Breast epithelium (tissue), 4 donors: ENCODE measurements at places on chromosomes 2 and 18. TPM values are rescaled to one million over a fixed set of nuclear protein-coding genes. Genes with fewer than 3 reads are reported as not detected.

Gene RIT2
- not detected for total RNA-seq

Gene ATRAID
- 243 TPM for total RNA-seq

Gene POTEC
- not detected for total RNA-seq

Gene AMER3
- not detected for total RNA-seq

Gene BMP10
- not detected for total RNA-seq

Gene PLEKHH2
- 63.5 TPM for total RNA-seq

Gene AOX1
- total RNA-seq = 111 TPM

- no peak for DNase-seq
- H3K27ac ChIP-seq = no peak overlapping the region
- H3K4me3 ChIP-seq = no peak overlapping the region
- H3K4me1 ChIP-seq = no peaks in the 10 kb centered on the region
- H3K36me3 ChIP-seq = no peaks in the 10 kb centered on the region
These were observed 148.8 kb downstream of the ACKR3 start for GRCh38 chr2:236718207-236718992.

- no peak overlapping the region for H3K4me3 ChIP-seq
- H3K27ac ChIP-seq = no peak overlapping the region
- H3K27me3 ChIP-seq = no peaks in the 10 kb centered on the region
- H3K36me3 ChIP-seq = no peaks in the 10 kb centered on the region
These were observed 165.3 kb downstream of the LCLAT1 start for GRCh38 chr2:30612371-30612770.

- no peak overlapping the region for H3K4me3 ChIP-seq
- H3K27me3 ChIP-seq = no peaks in the 10 kb centered on the region
- peaks cover 4% of the 10 kb centered on the region for H3K36me3 ChIP-seq
These were observed 102.5 kb upstream of the SLC35G4 start for GRCh38 chr18:11506856-11507255.

DNA sequence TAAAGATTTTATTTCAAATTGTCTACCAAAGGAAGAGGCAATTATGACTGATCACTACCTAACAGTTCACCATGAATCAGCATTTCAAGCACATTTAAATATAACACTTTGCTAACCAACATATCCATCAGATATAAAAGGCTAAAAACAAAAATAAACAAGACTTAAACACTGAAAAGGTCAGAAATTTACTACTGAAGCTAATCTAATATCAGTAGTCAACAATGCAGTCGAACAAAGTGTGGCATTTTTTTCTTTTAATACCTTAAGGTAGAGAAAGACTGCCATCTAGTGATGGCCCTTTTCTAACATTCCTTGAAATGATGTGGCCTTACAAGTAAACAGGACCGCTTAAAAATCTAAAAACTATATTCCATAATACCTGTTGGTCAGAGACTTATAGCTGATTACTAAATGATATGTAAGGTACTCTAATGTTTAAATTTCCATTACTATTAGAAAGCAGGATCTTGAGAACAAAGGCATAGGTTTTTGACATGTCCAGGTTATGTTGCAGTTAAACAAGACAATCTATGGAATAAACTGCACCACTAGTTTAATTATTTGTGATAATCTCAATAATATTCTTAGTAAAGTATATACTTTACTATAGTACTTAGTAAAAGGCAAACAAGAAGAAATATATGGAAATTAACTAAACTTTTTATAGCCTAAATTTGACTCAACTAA lies 80.0 kb downstream of the EXOC6B start:
- DNase-seq = no peak
- H3K27ac ChIP-seq = no peak overlapping the region
- no peaks in the 10 kb centered on the region for H3K27me3 ChIP-seq

- no peak overlapping the region for H3K27ac ChIP-seq
- H3K27me3 ChIP-seq = no peaks in the 10 kb centered on the region
- H3K4me3 ChIP-seq = no peak overlapping the region
- no peak for DNase-seq
These were observed 106.1 kb downstream of the TXNL1 start for GRCh38 chr18:56532176-56532840.

- H3K27me3 ChIP-seq = no peaks in the 10 kb centered on the region
- DNase-seq = no peak
- H3K27ac ChIP-seq = peak overlapping the region; percentile 12
- no peaks in the 10 kb centered on the region for H3K4me1 ChIP-seq
- H3K4me3 ChIP-seq = no peak overlapping the region
- H3K36me3 ChIP-seq = no peaks in the 10 kb centered on the region
These were observed 19.6 kb upstream of the EPAS1 start for GRCh38 chr2:46277431-46278190.

GRCh38 chr2:11923935-11924334 lies 177.5 kb downstream of the LPIN1 start:
- no peaks in the 10 kb centered on the region for H3K27me3 ChIP-seq
- no peaks in the 10 kb centered on the region for H3K4me1 ChIP-seq
- H3K4me3 ChIP-seq = no peak overlapping the region
- DNase-seq = no peak
- H3K27ac ChIP-seq = no peak overlapping the region
- no peaks in the 10 kb centered on the region for H3K36me3 ChIP-seq

- no peaks in the 10 kb centered on the region for H3K4me1 ChIP-seq
- no peak for DNase-seq
- H3K27ac ChIP-seq = no peak overlapping the region
- no peak overlapping the region for H3K4me3 ChIP-seq
- H3K36me3 ChIP-seq = no peaks in the 10 kb centered on the region
These were observed 61.7 kb downstream of the ASB1 start for GRCh38 chr2:238488347-238488826.

- no peak overlapping the region for H3K27ac ChIP-seq
- peaks cover 8% of the 10 kb centered on the region for H3K27me3 ChIP-seq
- no peaks in the 10 kb centered on the region for H3K36me3 ChIP-seq
- no peak for DNase-seq
- no peak overlapping the region for H3K4me3 ChIP-seq
These were observed 1.5 kb upstream of the WNT6 start for GRCh38 chr2:218858138-218858445.

GRCh38 chr2:42055573-42056514 lies 8.0 kb downstream of the PKDCC start:
- H3K36me3 ChIP-seq = no peaks in the 10 kb centered on the region
- H3K27me3 ChIP-seq = no peaks in the 10 kb centered on the region
- H3K4me1 ChIP-seq = no peaks in the 10 kb centered on the region

DNA sequence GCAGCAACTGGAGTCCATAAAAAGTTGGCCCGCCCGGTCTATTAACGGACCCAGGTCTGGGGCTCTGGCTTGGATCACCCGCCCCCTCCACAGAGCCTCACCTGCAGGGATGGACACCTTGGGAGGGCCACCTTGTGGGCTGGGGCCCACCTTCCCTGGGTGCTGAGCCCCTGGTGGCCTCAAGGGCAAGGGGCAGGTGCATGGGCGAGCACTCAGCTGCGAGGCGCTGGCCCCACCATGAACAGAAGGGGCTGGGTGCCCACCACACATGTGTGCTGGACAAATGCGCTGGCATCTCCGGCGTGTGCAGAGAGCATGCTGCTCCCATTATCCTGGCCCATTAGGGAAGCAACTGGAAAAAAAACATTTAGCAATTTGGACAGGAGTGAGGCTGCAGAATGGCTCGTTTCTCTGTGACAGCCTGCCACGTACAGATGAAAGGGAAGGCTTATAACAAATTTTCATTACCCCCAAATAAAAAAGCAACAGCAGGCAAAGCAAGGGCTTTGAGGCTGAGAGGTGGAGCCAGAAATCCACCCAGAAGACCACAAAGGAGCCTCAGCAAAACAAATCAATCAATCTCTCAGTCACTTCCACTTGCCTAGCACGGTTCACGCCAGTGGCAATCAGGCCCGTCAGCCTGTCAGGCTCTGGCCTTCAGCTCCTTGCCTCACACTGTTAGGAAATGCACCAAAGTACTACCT lies 253.1 kb upstream of the ZNF521 start:
- H3K27me3 ChIP-seq = no peaks in the 10 kb centered on the region
- no peaks in the 10 kb centered on the region for H3K36me3 ChIP-seq
- no peak overlapping the region for H3K27ac ChIP-seq
- no peak overlapping the region for H3K4me3 ChIP-seq
- no peak for DNase-seq
- H3K4me1 ChIP-seq = no peaks in the 10 kb centered on the region

GRCh38 chr18:47915930-47916329 lies 14.5 kb downstream of the SMAD2 start:
- no peak overlapping the region for H3K27ac ChIP-seq
- H3K27me3 ChIP-seq = no peaks in the 10 kb centered on the region
- H3K36me3 ChIP-seq = no peaks in the 10 kb centered on the region
- no peak overlapping the region for H3K4me3 ChIP-seq
- no peaks in the 10 kb centered on the region for H3K4me1 ChIP-seq

DNA sequence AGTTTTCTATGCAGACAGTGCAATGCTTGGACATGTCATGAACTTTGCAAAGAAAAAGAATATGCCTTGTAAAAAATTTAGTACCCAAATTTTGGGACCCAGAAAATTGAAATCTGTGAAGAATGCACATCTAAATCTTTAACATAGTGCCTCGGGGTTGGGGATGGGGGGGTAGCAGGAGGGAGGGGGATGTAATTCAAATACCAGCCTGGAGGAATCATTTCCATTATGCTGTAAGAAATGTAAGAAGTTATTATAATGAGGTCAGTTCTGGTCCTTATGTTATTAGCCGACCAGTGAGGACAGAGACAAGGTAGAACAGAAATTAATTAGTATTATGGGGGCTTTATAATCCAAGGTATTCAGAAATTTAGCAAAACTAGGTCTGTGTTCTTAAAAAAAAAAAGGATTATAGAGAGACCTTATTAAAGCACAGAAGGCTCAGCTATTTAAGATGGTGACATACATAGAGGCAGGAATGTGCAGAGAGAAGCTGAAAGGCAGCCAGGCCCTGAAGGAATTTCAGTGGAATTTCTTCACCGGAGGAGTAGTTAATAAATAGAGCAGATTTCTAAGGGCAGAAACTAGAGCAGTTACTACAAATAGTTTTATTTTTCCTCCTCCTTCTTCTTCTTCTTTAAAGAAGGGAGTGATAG lies 89.0 kb upstream of the RBMS1 start:
- H3K27ac ChIP-seq = peak overlapping the region; percentile 46
- H3K4me1 ChIP-seq = peaks cover 5% of the 10 kb centered on the region
- H3K36me3 ChIP-seq = no peaks in the 10 kb centered on the region
- no peaks in the 10 kb centered on the region for H3K27me3 ChIP-seq
- no peak overlapping the region for H3K4me3 ChIP-seq
- DNase-seq = peak; percentile 54

GRCh38 chr2:233857511-233858141 lies 3.3 kb upstream of the HJURP start:
- DNase-seq = no peak
- no peak overlapping the region for H3K27ac ChIP-seq
- no peaks in the 10 kb centered on the region for H3K27me3 ChIP-seq
- no peak overlapping the region for H3K4me3 ChIP-seq
- no peaks in the 10 kb centered on the region for H3K36me3 ChIP-seq
- H3K4me1 ChIP-seq = no peaks in the 10 kb centered on the region

DNA sequence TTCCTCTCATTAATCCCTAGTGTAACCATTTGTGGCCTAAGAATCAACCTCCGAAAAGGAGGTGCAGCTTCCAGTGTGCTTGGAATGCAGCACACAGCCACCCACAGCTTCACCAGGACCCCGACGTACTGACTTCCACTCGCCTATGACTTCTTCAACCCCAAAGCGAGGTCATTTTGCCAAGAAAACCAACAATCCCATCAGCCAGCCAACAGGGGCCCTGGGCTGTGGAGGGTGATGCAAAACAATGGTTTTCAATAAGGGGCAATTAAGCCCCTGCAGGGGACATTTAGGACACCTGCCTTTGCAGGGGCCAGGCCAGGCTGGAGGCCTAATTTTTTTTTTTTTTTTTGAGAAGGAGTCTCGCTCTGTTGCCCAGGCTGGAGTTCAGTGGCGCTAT lies 158.1 kb upstream of the SKOR2 start:
- DNase-seq = no peak
- no peaks in the 10 kb centered on the region for H3K4me1 ChIP-seq
- H3K27ac ChIP-seq = no peak overlapping the region
- no peaks in the 10 kb centered on the region for H3K36me3 ChIP-seq
- H3K4me3 ChIP-seq = no peak overlapping the region

GRCh38 chr18:63928331-63928730 lies 20.6 kb downstream of the SERPINB10 start:
- DNase-seq = no peak
- H3K4me3 ChIP-seq = no peak overlapping the region
- no peaks in the 10 kb centered on the region for H3K27me3 ChIP-seq
- H3K36me3 ChIP-seq = no peaks in the 10 kb centered on the region
- no peak overlapping the region for H3K27ac ChIP-seq

DNA sequence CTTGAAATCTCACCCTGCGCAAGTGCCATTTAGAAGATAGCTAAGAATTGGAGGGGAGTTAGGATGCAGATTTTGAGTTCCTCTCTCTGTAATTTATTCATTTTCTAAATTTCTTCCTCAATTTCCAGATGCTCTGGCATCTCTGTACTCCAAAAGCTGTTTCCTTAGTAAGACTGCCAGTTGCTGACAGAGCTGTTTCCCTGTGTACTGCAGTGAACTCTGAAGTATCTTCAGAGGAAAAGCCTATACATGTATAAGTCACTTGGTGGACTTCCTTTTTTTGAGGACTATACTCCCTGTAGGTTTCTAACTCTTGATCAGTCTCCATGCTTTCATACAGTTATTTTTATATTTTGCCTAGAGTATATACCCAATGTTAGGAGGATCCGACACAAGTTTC lies 1.5 kb upstream of the RESP18 start:
- DNase-seq = no peak
- no peaks in the 10 kb centered on the region for H3K4me1 ChIP-seq
- no peak overlapping the region for H3K4me3 ChIP-seq
- peaks cover 44% of the 10 kb centered on the region for H3K27me3 ChIP-seq

GRCh38 chr18:25464227-25464626 lies 112.3 kb upstream of the ZNF521 start:
- no peaks in the 10 kb centered on the region for H3K36me3 ChIP-seq
- H3K4me3 ChIP-seq = no peak overlapping the region
- DNase-seq = no peak
- no peaks in the 10 kb centered on the region for H3K4me1 ChIP-seq

DNA sequence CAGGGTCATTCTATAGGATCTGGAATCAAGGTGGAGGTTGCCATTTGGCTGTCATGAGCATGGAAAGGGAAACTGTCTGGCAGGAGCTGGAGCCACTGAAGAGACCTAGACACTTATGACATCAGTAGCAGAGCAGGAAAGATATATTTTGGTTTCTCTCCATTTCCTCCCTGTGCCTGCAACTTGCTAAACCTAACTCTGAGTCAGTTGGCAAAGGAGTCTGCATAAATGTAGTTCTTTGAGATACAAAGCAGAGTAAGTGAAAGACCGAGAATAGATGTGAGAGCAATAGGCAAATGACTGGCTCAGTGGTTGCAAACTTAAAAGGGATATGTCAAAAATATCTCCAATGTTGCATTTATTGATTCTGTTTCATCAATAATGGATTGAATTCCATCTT lies 757.7 kb downstream of the KCNJ3 start:
- no peak overlapping the region for H3K4me3 ChIP-seq
- no peak for DNase-seq
- no peaks in the 10 kb centered on the region for H3K4me1 ChIP-seq
- H3K36me3 ChIP-seq = no peaks in the 10 kb centered on the region
- H3K27ac ChIP-seq = no peak overlapping the region
- no peaks in the 10 kb centered on the region for H3K27me3 ChIP-seq

- no peaks in the 10 kb centered on the region for H3K36me3 ChIP-seq
- H3K4me1 ChIP-seq = no peaks in the 10 kb centered on the region
- H3K27me3 ChIP-seq = no peaks in the 10 kb centered on the region
- DNase-seq = no peak
- no peak overlapping the region for H3K4me3 ChIP-seq
These were observed 8.0 kb downstream of the MYL12B start for GRCh38 chr18:3269914-3270299.
